ENCODE measurements at places on chromosomes 1 and 21. TPM values are rescaled to one million over a fixed set of nuclear protein-coding genes. Genes with fewer than 3 reads are reported as not detected.

DNA sequence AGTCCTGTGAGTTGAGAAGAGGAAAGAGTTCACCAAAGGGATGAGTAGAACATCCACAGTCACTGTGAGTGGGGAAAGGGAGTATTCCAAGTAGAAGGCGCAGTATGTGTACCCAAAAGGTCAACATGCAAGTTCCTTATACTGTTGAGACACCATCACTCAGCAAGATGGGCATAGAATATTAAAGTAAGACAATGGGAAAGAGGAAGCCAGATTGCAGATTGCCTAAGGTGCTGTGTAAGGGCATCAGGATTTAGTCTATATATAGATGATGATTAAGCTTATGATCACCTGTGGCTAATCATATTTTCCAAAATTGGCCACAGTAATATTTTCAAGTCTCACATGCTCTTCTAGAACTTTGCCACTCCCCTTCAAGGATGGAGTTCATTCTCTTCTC is 120.1 kb upstream of the CAMK1G start:
- DNase-seq = no peak

GRCh38 chr1:44084998-44085675 is 33.5 kb upstream of the KLF17 start:
- DNase-seq = no peak

- DNase-seq = no peak
These were observed 597.2 kb upstream of the ZP4 start for GRCh38 chr1:238487931-238488330.

DNA sequence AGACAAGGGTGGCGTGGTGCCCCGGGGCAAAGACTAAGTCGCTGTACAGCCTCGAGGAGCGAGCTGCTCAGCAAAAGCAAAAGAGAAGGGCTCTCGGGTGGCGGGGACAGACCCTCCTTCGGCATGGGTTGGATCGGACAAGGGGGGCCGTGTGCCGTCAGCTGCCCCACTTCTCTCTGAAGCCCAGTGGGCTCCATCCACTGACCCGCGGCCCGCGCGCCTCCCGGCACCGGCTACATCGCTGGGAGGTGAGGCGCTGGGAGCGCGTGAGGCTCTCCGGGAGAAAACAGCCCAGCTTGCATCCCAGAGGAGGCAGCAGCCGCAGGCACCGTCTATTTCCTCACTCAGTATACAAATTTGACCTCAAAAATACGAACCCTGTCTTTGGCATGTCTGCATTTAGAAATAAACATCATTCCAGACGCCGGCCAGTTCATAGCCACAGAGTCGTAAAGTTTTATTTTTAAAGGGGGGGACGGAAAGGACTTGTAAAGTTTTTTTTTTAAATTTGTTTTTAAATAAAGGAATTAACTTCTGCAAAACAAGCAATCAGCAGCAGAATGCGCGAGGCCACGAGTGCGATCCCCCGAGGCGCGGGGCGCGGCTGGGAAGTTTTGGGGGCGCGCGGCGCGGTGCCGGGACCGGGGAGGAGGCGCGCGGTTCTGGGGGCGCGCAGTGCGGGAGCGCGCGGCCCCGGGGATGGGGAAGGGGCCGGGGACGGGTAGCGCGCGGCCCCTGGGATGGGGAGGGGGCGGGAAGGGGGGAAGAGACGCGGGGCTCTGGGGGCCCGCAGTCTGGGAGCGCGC is 689 bp upstream of the GPR137B start:
- DNase-seq = no peak

GRCh38 chr1:235513495-235514366 is 9.5 kb upstream of the B3GALNT2 start:
- peak; percentile 69 for DNase-seq

DNA sequence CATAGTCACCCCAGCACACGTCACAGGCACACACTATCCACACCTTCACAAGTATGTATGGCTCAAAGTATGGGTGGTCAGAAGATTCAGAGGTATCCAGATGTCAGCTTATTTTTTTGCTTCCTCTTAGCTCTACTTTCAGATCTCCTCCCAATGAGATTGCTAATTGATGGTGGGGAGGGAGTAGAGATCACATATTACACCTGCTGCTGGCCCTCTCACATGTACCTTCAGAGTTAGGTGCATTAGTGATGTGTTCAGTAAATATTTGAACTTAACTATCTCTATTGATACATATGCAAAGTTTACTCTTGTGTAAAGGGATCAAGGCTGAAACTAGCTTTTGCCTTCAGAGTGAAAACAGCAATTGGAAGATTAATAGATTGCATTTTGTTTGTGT is 262.6 kb downstream of the PCP4 start:
- DNase-seq = no peak

DNA sequence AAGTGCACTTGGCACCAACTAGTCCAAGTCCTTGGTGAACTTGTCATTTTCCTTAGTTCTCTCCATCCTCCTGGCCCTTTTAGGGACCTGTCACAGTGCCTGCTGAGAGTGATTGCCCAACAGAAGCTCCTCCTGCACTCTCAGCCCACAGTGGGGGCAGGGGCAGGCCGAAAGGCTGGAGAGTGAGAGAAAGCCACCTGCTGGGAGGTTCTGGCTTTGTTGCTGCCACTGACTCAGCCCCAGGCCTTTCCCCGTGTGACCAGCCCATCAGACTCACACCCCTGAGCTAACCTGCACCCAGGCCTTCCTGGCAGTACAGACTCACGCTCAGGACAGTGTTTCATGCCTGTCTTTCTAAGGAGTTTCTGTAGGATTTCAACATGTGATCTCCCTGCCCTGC is 17.1 kb upstream of the PROK1 start:
- DNase-seq = peak; percentile 58

- no peak for DNase-seq
These were observed 142.9 kb downstream of the FASLG start for GRCh38 chr1:172801771-172802322.

GRCh38 chr1:198901266-198901665 is 262.4 kb downstream of the PTPRC start:
- no peak for DNase-seq

DNA sequence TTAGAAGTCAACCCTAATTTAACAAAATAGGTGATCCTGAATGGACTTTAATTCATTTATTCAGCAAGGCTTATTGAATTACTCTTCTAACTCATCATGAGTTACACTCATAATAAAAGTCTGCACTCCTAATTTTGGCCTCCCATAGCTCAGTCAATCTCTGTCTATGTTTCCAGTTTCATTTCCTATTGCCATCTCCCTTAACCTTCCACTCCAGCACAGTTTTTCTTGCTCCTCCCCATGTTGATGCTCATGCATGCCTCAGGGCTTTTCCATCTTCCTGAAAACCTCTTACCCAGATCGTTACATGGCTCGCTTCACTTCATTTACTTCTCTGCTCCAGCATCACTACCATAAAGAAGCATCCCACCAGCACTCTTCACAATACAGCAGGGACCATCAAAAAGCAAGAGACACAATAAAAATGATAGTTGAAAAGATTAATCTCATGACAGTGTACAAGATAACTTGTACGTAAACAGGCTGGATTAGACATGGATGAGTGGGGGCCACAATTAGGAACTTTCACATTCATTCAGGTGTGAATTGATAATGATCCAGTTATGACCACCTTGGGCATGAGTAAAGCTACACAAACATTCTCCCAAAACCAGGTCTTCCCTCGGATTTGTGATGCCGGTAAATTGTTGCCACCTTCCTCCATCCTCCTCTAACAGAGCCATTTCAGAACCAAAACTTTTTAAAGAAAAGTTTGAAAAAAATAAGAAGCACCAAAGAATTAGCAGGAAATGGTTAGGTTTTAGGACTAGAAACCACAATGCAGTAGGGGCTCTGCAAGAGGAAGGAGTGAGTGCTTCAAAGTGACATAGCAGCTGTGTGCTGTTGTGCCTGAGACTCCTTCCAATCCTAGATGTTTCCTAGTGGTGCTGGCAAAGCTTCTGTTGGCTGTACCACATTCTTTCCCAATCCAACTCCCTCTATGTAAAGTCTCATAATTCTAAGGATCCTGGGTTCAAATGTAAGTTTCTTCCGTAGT is 89.8 kb downstream of the OLFML2B start:
- no peak for DNase-seq

DNA sequence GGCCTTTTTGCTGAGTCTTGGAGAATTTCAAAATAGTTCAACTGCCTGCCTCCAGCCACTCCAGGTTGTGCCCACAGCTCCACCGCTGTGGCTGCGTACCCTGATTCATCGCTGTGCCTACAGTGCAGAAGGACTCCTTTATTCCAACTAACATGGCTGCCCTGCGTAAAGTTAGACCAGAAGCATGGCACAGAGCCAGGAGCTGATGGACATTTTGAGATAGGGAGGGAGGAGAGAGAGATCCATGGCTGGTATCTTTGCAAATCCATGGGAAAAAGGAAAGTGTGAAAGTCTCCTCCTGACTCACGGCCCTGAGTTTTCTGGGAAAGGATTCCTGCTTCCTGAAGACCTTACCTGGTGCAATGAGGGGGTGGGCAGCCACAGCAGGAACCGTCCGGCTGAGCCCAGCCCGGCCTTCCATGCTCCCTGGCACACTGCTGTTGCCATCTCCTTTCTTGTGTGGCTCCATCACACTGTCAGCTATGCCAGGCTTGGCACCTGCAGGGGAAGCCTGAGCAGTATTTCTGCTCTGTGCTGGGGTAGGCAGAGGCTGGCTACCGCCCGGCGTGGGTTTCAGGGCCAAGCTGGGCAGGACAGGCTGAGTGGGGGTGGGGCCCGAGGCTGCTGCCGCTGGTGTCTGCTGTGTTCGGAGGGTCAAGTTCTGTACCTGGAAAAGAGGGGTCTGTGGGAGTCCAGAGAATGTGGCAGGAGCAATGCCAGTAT is 46.0 kb upstream of the A3GALT2 start:
- no peak for DNase-seq

DNA sequence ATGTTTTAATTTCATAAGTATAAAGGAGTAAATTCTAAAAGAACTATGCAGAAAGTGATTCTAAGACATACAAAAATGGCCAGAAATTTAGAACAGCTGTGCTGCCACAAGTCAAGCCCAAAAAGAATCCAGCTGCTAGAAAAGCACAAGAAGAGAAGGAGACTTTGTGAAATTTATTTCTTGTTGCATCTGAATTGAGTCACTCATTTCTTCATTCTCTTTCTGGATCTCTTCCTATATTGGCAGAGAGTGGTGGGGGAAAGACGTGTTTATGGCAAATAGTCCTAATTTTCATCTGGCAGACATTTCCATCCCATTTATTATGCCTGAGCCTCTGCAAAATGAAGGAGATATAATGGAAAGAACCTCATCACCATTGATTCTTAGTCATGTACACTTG is 139.6 kb upstream of the CTTNBP2NL start:
- no peak for DNase-seq

DNA sequence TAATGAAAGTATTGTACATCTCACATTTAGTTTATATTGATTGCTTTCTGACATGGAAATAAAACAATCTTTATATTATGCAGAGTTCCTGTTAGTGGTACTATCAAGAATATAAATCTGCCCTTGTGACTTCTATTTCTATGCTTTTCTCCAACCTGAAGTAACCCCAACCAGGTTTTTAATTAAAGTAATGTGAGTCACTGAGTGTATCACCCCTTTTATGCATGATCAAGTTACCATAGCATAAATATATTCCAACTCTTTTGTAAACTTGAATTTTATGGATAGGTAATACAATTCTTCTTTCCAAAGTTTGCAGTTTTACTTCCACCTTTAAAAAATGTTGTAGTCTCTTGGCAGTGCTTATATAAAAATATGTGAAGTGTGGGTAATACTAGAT is 532.3 kb downstream of the USP25 start:
- no peak for DNase-seq

DNA sequence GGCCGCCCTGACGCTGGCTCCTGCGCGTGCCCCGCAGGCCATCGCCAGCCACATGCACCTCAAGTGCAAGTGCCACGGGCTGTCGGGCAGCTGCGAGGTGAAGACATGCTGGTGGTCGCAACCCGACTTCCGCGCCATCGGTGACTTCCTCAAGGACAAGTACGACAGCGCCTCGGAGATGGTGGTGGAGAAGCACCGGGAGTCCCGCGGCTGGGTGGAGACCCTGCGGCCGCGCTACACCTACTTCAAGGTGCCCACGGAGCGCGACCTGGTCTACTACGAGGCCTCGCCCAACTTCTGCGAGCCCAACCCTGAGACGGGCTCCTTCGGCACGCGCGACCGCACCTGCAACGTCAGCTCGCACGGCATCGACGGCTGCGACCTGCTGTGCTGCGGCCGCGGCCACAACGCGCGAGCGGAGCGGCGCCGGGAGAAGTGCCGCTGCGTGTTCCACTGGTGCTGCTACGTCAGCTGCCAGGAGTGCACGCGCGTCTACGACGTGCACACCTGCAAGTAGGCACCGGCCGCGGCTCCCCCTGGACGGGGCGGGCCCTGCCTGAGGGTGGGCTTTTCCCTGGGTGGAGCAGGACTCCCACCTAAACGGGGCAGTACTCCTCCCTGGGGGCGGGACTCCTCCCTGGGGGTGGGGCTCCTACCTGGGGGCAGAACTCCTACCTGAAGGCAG is 23.4 kb upstream of the ARF1 start:
- DNase-seq = no peak

DNA sequence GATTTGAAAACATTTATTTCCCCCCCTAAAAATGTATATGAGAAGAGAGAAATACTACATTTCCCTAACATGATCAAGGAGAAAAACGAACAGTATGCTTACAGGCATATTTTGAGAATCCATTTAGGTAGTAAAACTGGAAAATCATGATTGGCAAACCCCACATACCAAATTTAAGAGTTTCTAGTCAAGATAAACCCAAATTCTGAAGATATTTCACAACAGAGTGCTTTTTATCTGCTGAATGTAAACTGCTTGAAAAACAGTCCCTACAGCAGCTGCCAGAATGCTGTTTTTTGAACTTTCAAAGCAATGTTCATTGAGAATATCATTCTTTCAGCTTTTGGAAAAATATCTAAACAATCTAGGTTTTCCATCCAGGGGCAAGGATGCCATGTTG is 31.0 kb downstream of the ASH1L start:
- DNase-seq = no peak

The DPT gene
- total RNA-seq = not detected

The RIMS3 gene
- total RNA-seq = 5.4 TPM

The FOXD2 gene
- total RNA-seq = 0.07 TPM

The KCNT2 gene
- not detected for total RNA-seq

The SMIM1 gene
- total RNA-seq = 55.8 TPM

The CSTB gene
- 11.7 TPM for total RNA-seq

The PLA2G2F gene
- not detected for total RNA-seq

The MMEL1 gene
- total RNA-seq = not detected
